Cerebellar cortex (tissue), 1 donor: ENCODE measurements at places on chromosomes 2 and 18.
A peak's percentile ranks its signal among the peaks of the same experiment; 100 is the strongest.

GRCh38 chr2:172790404-172790803 lies 54.8 kb downstream of the RAPGEF4 start:
- no peak for DNase-seq

DNA sequence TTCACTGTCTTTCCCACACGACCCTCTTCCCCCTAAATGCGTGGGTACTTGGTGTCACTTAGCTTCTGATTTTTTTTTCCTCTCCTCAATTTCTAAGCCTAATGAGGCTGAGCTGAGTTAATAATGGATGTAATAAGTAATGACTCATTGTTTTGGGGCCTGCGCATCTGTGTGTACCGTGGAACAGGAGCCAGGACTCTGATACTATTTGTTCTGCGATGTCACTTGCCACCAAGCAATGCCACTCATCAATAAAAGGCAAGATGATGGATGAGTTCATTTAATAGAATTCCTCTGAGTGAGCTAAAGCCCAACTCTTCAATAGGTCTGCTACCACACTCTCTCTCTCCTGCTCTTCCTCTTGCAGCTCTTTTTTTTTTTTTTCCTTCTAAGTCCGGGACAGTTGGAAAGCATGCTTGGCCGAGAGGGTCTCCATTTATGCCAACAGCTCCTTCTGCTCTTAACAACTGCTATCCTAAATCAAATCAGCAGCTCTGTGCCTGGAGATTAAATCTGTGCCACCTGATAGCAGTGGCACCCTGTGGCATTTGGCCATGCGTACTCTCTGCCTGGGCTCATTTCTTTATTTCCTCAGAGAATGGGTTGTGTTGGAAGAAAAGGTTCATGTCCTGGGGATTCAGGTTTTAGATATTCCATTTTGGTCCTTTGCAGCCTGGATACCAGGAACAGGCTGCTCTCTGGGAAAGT lies 1284.2 kb upstream of the PIK3C3 start:
- DNase-seq: peak; percentile 96

DNA sequence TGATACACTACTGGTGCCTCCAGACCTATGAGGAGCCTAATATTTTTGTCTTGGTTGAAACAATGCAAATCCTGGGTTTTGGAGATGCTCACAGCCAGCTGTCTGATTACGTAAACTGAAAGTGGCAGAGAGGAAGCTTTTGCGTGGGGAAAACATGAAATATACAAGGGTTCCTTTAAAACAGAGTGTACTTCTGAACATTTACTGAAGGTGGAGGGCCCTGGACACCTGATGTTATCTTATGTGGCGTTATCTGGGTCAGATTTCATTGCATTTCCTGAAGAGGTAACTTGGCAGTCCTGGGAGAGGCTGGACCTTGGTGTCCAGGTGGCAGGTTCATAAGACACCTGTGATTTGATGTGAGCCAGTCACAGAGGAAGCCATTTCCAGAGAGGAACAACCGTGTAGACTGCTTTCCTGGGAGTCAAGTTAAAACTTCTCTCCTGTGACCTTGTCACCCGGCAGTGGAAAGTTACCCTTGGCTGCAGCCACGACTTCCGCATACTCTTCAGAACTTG lies 105.0 kb downstream of the NEDD4L start:
- peak; percentile 50 for DNase-seq

DNA sequence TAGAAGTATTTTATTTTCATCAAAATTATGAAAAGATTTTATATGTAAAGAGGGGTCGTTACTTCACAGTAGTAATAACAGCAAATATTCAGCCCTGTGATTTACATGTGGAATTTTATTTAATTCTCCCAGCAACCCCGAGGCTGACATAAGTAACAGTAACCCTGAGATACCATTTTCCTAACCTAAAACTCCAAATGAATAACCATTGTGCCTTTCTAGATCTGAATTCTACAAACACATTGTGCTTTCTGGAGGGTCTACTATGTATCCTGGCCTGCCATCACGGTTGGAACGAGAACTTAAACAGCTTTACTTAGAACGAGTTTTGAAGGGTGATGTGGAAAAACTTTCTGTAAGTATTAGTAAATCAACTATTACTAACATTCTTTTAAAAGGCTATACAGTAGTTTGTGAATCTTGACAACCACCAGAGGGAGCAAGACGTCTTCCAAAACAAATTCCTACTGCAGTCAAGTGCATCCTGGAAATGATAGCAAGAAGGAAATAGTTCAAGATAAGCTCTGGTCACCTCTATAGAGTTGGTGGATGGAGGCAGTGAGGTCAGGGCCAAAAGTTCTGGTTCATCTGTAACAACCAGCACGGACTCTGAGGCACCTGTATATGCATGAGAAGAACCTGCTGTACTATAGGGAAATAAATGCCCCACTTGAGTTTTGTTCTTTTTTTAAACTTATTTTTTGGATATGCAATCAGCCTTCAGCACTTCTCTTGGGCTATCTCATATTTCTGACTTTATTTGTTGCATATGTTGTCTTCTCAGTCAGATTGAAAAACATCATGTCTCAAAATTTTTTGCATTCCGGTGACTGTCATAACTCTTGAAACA lies 37.4 kb downstream of the ACTR2 start:
- DNase-seq: peak; percentile 87

DNA sequence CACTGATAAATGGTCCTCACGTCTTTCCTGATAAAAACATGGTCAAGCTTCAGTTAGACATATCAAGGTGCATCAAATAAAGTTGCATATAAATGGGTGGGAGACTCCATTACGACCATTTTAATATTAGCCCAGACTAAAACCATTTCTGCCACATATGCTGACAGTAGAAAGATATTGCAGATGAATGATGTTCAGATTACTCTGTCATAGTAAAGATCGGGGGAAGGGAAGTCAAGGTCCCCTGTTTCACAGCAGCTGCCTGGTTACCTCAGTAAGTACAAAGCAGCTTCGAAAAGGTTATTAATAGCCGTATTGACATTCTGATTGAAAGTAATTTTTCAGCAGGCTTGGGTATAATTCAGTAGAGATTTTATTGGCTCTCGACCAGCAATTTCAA lies 927.7 kb upstream of the CDH2 start:
- DNase-seq: no peak

GRCh38 chr2:212135739-212136138 lies 402.9 kb downstream of the ERBB4 start:
- DNase-seq: peak; percentile 99

DNA sequence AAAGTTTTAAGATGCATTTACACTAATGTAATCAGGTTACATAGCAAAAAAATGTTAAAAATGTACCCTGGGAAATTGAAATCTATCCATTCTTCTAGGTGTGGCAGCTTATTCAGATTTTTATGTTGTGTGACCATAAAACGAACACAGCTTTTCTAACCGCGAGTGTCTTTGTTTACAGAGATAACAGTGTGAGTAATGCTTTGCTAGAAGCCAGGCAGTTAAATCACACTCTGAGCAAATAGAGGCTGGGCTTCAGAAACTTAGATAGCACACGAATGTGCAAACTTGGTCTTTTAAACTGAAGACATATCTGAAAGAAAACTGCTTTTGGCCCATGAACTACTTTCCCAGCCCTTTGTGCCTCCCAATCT lies 116.1 kb downstream of the SPTBN1 start:
- DNase-seq: no peak

DNA sequence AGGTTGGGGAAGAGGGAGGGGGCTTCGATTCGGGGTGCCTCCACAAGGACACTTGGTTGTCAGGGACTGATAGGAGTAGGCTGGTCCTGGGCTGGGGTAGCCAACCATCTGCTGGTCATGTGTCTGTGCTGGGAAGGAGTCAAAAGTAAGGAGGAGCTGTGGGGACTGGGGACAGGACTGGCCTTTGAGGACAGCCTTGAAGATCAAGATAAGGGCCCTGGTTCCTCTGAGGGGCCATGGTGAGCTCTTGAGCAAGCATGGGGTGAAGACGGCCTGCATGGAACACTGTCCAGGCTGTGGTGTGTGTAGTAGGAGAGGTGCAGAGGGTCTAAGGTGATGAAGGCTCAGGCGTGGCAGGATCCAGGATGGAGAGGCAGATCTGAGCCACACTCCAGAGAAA lies 1.7 kb downstream of the CYP27A1 start:
- no peak for DNase-seq

- no peak for DNase-seq
Measured at GRCh38 chr2:12862541-12862940, 145.8 kb downstream of the TRIB2 start.

DNA sequence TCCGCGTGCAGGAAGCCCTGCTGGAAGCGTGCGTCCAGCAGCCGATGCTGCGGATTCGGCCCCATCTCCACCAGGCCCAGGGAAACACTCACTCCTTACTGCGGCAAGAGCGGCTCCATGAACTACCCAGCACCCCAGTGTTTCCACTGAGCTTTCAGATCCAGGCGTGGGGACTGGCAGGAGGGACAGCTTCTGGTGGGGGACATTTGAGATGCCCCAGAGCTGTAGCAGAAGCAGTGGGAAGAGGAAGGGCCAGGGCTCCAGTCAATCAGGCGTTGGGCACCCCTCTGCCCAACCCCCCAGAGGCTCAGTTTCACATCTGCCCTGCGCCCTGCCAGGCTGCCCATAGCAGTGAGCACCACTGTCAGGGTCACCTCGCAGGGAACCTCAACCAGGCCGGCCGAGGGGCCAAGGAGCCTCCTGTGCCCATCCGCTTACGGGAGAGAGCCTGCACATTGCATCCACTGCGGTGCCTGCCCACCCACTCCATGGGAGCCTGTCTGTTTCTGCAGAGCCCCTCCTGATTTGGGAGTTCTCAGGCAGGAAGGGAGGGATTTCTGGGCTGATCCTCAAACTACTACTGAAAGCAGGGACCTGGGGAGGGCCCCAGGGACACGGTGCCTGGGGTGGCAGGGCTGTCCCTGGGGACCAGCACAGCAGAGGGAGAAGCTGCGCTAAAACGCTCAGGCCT lies 4.6 kb downstream of the AGXT start:
- no peak for DNase-seq

DNA sequence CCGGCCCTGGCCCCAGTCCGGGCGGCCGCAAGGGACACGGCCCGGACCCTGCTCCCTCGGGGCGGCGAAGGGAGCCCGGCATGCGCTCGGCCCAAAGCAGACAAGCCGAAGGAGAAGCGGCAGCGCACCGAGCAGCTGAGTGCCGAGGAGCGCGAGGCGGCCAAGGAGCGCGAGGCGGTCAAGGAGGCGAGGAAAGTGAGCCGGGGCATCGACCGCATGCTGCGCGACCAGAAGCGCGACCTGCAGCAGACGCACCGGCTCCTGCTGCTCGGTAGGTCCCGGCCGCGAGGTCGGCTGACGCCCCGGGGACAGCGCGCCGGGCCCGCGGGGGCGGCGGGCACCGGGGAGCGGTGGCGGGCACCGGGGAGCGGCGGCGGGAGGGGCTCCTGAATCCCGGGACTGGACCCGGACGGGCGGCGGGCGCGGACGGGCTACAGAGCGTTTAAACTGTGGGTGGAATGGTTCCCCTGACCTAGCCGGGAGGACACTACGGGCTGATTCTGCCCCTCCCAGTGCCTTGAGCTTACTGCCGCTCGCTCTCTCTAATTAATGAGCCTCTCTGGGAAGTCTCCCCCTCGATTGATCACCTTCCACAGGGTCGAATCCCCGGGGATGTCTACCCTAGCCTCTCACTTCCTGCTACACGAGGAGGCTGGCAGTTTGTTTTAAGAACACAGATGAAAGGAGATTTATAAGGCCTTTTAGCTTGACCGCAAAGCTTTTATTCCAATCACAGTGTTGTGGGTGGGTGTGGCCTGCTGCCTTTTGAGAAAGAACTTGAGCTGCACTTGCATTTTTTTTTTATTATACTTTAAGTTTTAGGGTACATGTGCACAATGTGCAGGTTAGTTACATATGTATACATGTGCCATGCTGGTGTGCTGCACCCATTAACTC lies 853 bp downstream of the GNAL start:
- no peak for DNase-seq
